ENCODE measurements at places on chromosomes 6 and 20.

- no peak for DNase-seq
Measured at GRCh38 chr6:154427446-154427845, 70.8 kb upstream of the IPCEF1 start.

GRCh38 chr6:27839626-27840475 lies 72.3 kb downstream of the OR2B2 start:
- no peak for DNase-seq

GRCh38 chr6:19477563-19477962 lies 359.6 kb upstream of the ID4 start:
- DNase-seq, result no peak

GRCh38 chr6:6392214-6393068 lies 72.0 kb upstream of the F13A1 start:
- no peak for DNase-seq

GRCh38 chr6:153001767-153002612 lies 519 bp downstream of the MTRF1L start:
- DNase-seq, result no peak

- no peak for DNase-seq
Measured at GRCh38 chr6:160386869-160387530, 38.8 kb downstream of the SLC22A3 start.

- DNase-seq, result no peak
Measured at GRCh38 chr6:116090251-116090650, 10.4 kb upstream of the NT5DC1 start.

DNA sequence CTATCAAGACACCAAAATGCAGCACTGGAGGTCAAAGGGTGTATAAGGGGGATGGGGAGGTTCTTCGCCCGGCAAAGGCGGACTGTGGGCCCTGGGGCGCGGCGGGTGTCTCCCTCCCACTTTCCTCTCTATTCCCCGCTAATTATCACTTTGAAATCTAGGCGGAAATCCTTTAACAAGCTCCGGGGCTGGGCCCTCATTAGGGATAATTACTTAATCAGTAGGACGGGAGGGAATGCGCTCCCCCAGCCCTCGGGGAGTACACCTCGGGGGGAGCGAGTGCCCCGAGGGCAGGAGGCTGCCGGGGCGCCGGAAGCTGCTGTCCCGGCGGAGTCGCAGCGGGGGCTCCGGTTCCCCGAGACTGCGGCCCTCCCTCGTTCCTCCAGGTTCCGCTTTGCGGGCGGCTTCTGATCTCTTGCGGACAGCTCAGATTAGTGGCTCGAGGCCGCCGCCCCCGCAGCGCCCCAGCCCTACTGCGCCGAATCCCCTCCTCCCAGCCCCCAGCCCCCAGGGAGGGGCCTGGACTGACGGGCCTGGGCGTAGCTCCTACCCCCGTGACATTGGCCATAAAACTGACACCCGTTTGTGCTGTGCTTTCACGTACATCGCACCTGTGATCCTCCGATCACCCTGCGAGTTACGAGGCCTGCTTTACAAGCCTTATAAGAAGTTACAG lies 14.7 kb downstream of the MUCL3 start:
- peak; percentile 73 for DNase-seq

- no peak for DNase-seq
Measured at GRCh38 chr6:43496370-43497128, 13.6 kb downstream of the LRRC73 start.

GRCh38 chr6:72798196-72798595 lies 176.3 kb downstream of the KCNQ5 start:
- DNase-seq, result no peak

GRCh38 chr6:139917951-139918630 lies 543.6 kb upstream of the CITED2 start:
- no peak for DNase-seq

GRCh38 chr6:118764766-118765165 lies 113.4 kb upstream of the CEP85L start:
- DNase-seq, result no peak

DNA sequence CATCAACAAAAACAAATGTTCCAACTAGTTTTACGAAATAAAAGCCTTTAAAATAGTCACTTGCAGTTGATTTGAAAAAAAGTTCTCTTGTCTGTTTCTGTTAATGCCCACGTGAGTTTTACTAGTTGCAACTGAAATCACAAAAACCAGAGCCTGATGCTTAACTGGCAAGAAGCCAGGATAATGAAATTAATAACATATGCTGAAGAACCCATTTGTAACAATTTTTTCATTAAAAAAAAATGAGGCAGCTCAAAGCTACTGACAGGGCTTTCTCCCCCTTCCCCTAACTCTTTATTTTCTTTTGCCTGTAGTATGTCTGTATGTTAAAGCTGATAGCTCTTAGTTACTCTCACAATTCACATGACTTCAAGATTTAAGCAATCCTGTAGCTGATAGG lies 132.7 kb upstream of the EYA4 start:
- no peak for DNase-seq

DNA sequence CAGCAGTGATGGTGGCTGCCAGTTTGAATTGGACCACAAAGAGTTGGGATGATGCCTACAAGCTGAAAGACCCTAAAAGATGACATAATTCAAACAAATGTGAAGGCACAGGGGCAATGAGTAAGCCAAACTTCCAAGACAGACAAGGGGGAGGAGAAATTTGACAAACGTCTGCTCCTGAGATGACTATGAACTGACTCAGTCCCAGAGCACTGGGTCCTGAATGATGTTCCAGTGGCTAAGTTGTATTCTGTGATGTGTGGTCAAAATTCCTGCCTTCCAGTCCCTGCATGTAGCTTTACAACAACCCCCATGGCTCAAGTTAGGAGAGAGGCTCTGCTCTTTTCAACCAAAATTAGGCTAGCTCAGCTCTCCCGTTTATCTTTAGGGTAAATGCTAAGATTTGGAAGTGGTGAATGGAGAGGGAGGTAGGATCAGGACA lies 86.1 kb upstream of the SIRPA start:
- DNase-seq, result no peak

GRCh38 chr6:88262332-88262731 lies 96.2 kb upstream of the CNR1 start:
- no peak for DNase-seq

GRCh38 chr20:21151791-21152190 lies 25.9 kb downstream of the KIZ start:
- DNase-seq, result no peak

DNA sequence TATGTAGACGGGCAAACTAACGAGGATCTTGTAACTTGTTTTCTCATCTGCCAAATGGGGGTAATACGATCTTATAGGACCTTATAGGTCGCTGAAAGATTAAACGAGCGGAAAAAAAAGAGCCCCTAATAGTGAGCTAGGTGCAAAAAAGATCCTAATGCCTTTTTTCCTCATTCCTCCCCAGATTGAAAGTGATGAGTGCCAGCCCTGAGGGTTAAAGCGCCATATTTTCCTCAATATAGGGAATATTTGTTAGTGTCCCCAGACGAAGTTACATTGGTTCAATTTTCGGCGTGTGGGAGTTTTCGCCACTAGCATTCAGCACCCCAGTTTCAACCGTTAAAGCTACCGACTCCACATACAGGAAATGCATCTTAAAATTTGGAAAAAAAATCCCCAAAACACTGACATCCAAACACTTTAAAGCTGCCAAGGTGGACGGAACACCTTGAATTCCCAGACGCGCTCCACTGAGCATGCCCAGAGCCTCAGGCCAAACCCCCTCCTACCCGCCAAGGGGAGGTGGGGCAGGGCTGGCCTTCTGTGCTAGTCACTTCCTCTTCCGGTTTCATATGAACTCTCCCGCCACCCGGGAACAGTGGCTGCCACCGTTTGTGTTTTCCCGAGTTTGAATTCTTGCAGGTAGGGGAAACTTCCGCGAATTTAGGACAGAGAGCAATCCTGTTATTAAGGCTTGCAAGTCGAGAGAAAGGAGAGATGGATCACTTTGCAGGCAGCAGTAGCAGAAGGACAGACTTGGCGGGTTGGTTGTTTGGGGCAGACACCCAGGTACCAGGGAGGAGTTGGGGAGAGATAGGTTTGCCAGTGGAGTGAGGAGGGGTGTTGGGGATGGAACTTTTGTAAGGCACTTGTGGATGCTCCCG lies at the start of gene PRIM2:
Gene PRIM2 (plus strand): TSS at position 571 of the 884 bp plus-strand sequence. CDS start 816 bp downstream, outside the sequence.
- peak; percentile 80 for DNase-seq

GRCh38 chr6:21514288-21514687 lies 79.3 kb upstream of the SOX4 start:
- DNase-seq, result no peak

DNA sequence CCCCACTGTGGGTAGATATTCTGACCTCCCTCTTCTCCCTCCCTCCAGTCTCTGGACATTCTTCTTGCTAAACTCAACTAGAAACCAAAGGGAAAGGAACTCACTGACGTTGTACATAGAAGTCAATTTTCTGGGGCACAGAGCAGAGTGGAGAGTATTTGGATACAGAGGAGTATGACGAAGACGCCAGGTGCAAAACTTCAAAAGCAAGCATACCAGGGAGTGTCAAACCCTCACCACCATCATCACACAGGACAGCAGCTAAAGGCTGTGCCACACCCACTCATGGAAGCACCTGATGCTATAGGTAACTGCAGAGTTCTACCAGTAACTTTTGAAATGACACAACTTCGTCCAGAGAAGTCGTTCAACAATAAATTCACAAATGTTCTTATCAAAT lies 64.8 kb downstream of the FYN start:
- peak; percentile 34 for DNase-seq

- no peak for DNase-seq
Measured at GRCh38 chr20:24668384-24668702, 198.9 kb downstream of the SYNDIG1 start.

DNA sequence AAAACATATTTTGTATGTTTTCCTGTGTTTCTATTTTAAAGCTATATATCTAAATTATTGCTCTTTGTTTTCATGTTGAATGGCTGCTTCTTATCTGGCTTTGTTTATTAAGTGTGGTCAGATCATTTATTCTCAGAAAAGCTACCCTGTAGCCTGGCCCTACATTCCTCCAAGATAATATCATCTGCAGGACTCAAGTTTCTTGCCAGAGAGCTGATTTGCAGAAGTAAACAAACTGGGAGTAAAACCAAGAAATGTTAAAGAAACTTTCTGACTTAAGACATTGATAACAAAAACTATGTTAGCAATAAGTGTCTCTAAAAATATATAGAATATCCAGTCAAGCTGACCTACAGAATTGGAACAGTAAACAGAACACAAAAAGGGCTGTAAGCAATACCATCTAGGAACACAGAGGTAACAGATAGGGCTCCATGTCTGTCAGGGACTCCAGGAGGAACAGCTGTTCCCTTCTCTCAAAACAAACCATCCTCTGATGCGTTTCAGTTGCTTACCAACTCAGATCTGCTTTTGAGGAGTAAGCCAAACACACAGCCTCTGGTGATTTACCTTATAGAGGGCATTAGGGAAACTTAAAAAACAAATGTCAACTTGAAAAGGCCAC lies 17.5 kb upstream of the CEP85L start:
- DNase-seq, result no peak

DNA sequence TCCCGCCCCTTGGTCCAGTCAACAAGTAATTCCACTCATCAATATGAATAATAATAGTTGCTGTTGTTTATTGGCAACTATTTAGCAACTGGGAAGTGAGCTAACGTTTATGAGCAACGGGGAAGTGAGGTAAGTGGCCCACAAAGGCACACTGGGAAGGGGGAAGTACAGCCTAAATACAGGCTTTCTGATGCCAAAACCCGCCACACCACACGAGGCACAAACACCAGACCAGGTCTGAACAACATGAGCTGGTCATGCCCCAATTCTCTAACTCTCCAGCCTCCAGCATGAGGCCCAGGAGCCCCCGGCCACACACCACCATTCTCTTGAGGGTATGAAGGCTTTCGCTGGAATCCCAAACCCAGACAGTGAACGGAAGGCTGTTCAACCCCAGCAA lies 50.8 kb downstream of the PREX1 start:
- no peak for DNase-seq

- DNase-seq, result no peak
Measured at GRCh38 chr20:41512624-41513023, 105.6 kb downstream of the CHD6 start.

GRCh38 chr6:31574106-31575061 lies 981 bp upstream of the TNF start:
- peak; percentile 58 for DNase-seq

- no peak for DNase-seq
Measured at GRCh38 chr6:131390322-131390721, 182.7 kb upstream of the ARG1 start.

- no peak for DNase-seq
Measured at GRCh38 chr6:96923871-96924493, 546 bp upstream of the KLHL32 start.

GRCh38 chr20:5947276-5947675 lies 3.1 kb downstream of the TRMT6 start:
- DNase-seq, result no peak

GRCh38 chr6:144158133-144158532 lies 7.8 kb downstream of the STX11 start:
- no peak for DNase-seq

DNA sequence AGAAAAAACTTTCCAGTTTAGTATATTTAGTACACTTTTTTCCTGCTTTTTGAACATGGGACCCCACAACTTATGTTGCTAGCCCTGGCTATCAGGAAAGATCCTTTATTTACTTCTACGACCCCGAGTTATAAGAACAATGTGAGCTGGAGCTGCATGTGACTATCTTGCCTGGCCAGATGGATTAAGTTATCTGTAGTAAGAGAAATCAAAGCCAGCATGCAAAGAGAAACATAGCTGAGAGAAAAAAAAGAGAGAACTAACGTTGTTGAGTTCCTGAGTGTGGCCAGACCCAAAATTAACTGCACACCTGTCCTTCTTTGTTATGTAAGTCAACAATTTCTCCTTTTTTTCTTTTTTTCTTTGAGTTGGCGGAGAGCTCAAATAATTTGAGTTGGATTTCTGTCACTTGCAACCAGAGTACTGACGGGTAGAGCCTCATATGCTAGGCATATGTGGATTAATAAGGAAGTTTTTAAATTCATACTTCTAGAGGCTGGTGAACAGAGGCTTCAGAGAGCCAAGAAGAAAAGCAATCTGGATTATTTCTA lies 219.5 kb downstream of the HACE1 start:
- DNase-seq, result no peak

GRCh38 chr6:81886157-81886556 lies 133.7 kb upstream of the TENT5A start:
- no peak for DNase-seq

GRCh38 chr6:7252390-7252789 lies 60.6 kb downstream of the SSR1 start:
- DNase-seq, result no peak

- peak; percentile 39 for DNase-seq
Measured at GRCh38 chr6:109441069-109441816, 719 bp downstream of the SMPD2 start.

All from stimulated activated CD4-positive, alpha-beta T cell treated with anti-CD3 and anti-CD28 coated beads, Interleukin-4, amount 100 ng/mL, for 4 hours (primary cell).